Caudate nucleus (tissue), 63 donors: ENCODE measurements at places on chromosomes 5 and 9.

DNA sequence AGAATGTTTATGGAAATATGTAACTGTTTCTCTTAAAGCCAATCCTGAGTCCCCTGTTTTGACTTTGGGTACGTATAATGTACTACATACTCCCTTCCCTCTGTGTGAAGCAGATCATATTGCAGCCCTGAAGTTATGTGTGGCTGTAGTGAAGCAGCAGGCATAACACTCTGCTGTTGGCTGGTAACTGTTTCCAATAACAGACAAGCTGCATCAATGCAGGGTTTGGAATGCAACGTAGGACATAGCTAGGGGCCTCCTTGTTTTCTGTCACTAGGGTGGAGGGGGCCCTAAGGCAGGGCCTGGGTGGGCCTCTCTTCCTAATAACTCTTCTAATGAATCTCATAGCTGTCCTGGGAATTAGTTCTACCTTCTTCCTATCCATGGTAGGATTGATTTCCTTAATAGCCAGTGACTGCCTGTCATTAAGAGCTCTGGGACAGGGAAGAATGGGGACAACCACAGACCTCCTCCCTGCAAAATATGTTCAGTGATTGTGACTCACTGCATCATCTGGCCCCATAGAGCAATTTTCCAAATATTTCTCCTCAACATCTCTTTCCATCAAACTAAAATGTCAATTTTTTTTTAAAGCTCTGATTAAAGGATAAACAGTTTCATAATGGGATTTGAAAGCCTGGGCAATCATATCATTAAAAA, 129.6 kb upstream of the HMHB1 start:
- no peak for DNase-seq

GRCh38 chr5:146589028-146589345, 73.0 kb upstream of the GPR151 start:
- peak; percentile 9 for DNase-seq

DNA sequence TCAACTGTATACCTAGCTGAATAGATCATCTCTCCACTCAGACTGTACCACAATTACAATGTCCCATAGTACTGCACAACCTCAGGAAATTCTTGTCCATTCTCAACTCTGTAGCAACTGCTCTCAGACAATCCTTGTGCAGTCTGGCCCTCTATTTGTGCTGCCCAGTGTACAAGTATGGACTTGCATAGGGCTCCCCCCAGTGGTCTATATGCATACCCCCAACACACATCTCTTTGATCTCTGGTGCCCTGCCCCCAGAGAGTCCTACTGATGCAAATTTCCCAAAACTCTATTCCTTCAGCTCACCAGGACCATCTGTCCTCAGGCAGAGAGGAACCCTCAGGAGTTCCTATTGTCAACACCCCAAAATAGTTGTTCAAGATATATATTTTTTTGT, 205.3 kb downstream of the SLCO4C1 start:
- no peak for DNase-seq

DNA sequence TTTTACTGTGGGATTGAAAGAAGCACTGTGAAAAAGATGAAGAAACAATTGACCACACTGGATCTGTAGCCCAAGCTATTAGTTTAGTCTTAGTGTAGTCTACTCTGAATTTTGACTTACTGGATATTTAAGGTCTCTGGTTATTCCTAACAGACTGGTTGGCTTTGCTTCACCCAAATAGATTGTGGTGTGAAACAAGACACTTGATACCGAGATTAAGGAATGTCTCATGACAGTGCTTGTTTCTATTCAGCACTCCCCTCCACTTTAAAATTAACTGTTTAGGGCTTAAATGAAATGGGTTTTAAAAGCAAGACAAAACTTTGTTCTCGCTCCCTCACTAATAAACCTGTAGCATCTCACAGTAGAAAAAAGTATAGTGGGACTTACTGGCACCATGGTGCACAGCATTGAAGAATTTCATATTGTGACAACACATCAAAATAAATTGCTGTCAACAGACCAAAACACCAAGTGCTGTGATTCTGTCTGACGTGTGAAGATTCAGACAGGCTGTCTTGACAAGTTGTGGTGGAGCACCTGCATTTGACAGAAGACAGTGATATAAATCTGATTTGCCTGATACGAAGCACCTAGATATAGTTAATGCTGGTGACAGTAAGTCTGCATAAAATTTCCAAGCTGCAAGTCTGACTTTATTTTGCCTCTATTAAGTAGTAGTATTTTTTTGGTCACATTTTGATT, 73.1 kb downstream of the PBX3 start:
- no peak for DNase-seq

DNA sequence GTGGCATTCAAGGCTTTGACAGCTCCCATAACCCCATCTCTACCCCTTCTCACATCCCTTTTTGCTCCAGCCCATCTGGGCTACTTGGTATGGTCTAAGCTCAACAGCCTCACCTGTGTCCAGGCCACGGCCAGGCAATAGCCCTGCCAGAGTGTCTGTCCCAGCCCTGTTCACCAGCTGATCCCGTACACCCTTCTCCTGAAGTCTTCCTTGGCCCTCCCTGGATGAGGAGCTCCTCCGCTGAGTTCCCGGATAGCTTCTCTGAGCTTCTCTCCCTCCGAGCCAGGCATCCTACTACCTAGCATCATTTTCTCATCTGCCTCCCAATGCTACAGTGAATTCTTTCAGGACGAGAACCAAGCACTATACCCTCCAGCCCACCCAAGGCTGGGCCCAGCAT, 208.2 kb downstream of the DAB2IP start:
- DNase-seq = no peak

DNA sequence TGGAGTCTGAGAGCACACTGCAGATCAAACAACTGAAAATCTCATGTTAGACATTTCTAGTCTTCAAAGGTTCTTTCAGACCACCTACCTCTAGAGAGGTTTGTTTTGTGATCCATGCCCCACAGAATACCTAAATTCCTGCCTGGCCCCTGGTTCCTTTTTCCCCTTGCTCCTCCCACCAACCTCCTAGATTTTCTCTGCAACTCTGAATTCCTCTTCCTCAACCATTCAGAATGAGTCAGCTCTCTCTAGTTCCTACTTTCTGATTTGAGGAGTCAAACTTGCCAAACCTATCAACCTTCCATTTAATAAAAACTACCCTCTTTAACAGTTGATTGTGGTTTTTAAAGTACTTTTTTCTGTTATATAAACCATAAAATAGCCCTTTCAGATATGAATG, 83.2 kb upstream of the ZNF462 start:
- no peak for DNase-seq

- no peak for DNase-seq
These were observed 74.3 kb downstream of the NDFIP1 start for GRCh38 chr5:142182840-142183239.

- no peak for DNase-seq
These were observed 79.8 kb downstream of the CFAP95 start for GRCh38 chr9:69900406-69900805.

DNA sequence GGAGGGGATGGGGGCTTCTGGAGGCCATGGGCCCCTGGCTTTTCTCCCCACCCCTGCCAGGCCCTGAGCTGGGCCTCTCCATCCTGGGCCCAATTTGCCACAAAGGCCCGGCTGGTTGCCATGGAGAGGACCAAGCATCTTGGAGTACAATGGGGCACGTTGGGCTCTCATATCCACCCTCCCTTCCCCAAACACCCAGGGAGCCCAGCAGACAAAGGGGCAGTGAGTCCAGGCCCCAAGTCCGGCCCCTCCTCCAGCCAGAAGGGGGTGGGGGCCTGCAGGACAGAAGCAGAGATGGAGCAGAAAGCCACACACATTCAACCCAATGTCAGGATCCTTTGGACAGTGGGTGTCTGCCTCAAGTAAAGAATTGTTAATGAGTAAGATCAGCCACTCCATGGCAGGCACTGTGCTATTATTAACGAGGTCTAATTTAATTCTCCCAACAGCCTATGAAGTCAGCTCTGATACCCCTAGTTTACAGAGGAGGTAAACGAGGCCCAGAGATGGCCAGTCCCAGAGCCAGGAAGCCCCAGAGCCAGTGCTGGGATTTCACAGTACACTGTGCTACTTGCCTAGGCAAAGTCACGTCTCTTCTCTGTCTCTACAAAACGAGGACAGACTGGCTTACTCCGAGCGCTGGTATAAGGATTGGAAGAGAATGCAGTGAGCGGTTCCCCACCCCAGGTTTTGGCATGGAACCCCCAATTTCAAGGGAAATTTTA, 2.3 kb downstream of the CRB2 start:
- peak; percentile 82 for DNase-seq

GRCh38 chr5:120405923-120406322, 58.2 kb upstream of the PRR16 start:
- DNase-seq = no peak

DNA sequence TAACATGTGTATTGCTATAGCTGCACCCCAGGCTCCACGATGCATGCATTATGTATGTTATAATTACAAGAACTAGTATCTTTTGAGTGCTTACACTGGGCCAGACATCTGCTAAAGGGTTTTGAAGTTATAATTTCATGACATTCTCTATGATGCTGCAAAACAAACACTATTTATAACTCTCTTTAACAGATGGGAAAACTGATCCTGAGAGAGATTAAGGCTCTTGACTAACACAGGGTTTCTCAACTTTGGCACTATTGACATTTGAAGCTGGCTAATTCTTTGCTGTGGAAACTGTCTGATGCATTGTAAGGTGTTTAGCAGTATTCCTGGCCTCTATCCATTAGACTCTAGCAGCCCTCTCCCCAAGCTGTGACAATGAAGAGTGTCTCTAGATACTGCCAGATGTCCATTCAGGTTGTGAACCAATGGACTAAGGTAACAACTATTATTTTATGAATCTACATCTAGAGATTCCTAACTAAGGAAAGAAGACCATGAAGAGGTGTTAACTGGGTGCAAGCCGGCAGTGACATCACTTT, 258.6 kb downstream of the ASTN2 start:
- DNase-seq = no peak

- DNase-seq = peak; percentile 77
These were observed at the start of gene ZNF879 for GRCh38 chr5:179023528-179024189. ZNF879 (plus strand) TSS chr5:179023804; CDS start chr5:179025005, 1,201 bp downstream.

- no peak for DNase-seq
These were observed 102.4 kb downstream of the PCSK1 start for GRCh38 chr5:96330530-96331140.

DNA sequence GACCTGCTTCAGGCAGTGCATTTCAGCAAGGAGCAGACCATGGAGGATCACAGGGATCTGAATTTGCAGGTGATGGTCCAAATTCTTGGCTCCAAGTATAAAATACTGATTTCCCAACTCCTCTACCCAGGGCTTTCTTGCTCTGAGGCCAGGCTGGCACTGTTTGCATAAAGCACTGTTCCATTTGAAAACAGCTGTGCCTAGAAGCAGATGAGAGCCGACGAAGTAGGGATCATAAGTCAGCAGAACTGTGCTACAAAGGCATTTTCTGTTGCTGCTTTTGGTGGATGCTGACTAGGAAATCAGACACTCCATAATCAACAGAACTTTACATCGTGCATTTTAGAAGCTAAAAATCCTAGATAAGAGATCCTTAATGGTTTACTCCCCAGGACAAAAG, 126.4 kb downstream of the MAT2B start:
- no peak for DNase-seq

GRCh38 chr5:139889410-139889809, 93.8 kb downstream of the PSD2 start:
- no peak for DNase-seq

DNA sequence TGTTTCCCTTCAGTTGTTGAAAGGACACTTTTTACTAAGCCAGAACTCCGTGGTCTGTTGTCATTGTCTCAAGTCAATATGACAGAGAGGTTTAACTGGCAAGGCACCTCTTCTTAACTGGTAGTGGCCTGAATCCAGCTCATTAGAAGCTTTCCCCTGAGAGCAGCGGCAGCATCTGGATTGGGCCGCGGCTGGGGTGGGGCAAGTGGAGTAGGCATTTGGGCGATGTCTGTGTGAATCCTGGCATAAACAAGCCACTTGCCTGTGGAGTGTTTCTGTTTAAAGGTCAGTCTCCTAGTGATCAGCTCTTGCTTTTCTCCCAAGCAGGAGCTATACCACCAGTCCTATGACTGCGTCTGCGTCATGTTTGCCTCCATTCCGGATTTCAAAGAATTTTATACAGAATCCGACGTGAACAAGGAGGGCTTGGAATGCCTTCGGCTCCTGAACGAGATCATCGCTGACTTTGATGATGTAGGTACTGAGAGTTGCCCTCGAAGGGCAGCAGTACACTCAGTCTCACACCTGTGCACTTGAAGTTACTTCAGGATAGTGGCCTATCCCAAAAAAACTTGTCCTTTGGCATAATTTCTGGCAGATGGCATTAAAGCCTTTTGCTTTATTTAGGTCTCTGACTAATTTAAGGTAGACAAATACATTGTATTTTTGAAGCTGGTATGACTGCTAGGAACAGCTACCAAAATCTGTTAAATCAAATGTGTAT, 48.9 kb downstream of the CFAP90 start:
- peak; percentile 35 for DNase-seq

DNA sequence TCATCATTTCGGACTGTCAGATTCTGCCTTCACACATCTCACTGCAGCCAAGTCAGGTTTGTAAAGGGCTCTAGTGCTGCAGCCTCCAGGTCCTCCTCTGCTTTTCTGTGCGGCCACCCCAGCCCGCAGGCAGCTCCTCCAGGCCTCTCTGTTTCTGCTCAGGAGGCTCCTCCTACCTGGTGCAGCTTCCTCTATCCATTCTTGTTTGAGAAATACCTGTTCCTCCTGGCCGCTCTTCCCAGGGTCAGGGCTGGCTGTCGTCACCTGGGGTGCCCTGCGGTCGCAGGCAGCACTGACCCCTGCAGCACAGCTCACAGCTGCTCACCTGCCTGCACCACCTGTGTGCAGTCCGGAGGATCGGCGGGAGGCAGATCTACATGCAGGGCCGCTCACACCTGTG, 387.7 kb upstream of the IRX4 start:
- DNase-seq = no peak

- no peak for DNase-seq
These were observed 14.7 kb downstream of the TRMO start for GRCh38 chr9:97907632-97908031.

GRCh38 chr5:38104497-38105230, 153.7 kb upstream of the EGFLAM start:
- DNase-seq = no peak

DNA sequence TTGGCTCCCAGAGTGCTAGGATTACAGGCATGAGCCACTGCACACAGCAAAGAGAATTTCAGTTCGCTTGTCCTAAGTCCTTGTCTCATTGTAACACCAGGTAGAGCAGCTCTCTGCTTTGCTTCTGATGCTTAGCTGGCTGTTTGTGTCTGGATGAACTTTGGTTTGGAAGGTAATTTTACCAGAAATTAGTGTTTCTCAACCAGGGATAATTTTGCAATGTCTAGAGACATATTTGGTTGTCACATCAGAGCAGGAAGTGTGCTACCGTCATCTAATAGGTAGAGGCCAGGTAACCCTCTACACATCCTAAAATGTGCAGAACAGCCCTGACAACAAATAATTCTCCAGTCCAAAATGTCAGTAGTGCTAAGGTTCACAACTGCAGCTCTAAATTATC, 108.8 kb downstream of the SNX18 start:
- DNase-seq = no peak
